NCI-H2029 (cell line): ENCODE measurements at places on chromosomes 7 and 10.
A peak's percentile ranks its signal among the peaks of the same experiment; 100 is the strongest.

GRCh38 chr10:106992055-106992454, 172.5 kb downstream of the SORCS1 start:
- DNase-seq = no peak

GRCh38 chr10:100872034-100872791, 40.5 kb upstream of the SLF2 start:
- DNase-seq = no peak

DNA sequence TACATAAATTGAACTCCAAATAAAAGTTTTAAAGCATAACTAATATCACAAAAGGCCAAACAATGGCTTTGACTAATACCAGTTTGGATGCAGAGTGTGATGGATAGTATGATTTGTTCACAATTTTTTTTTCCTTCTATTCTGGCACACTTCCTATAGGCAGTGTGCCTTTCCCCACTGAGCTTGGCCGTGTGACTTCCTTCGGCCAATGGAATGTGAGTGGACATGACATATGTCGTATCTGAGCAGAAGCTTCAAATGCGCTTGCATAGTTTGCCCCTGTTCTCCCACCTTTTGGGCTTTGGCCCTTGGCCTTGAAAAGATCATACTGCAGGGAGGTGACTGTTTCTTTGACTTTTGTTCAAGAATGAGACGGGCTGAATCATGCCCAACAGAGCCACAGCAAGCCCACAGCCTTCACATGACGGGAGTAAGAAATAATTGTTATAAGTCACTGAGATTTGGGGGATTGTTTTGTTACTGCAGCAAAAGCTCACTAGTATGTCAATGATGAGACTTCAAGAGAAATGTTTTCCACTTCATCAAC, 279.9 kb upstream of the NEBL start:
- no peak for DNase-seq

GRCh38 chr7:134287916-134288659, 28.6 kb downstream of the SLC35B4 start:
- DNase-seq = no peak

- no peak for DNase-seq
Measured at GRCh38 chr7:49840751-49841405, 67.4 kb downstream of the VWC2 start.

DNA sequence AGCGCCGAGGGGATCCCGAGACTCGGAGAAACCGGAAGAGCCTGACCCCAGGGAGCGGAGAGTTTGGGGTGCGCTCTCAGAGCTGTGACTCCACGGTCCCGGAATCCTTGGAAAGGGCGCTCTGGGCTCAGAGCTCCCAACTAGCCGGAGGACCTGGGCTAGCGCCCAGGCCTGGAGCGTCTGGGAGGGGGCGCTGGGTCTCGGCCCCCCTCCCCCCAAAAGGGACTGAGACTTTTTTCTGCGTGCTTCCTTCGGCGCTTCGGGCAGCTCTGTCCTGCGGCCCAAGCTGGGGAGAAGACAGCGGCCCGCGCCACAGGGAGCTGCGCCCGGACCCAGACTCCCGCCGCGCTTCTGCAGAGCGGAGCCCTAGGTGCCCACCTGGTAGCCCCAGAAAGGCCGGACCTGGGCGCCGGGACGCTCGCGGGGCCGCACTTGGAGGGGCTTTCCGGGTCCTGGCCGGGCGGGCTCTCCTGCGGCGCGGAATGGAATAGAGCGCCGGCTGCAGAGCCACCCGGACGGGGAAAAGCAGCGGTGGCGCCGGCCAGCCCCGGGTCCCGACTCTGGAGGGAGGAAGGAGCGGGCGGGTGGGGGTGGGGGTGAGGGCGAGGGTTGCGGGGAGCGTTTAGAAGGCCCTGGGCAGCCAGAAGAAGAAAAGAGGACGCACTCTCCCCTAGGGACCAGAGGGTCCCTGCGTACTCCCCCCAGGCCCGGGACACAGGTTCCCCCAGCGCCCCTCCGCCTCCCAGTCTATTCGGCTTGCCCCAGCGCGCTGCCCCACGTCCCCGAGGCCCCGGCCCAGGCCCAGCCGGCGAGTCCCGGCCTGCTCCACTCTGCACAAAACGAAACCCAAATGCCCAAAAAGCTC, 4.7 kb downstream of the ZNF503 start:
- DNase-seq = no peak

DNA sequence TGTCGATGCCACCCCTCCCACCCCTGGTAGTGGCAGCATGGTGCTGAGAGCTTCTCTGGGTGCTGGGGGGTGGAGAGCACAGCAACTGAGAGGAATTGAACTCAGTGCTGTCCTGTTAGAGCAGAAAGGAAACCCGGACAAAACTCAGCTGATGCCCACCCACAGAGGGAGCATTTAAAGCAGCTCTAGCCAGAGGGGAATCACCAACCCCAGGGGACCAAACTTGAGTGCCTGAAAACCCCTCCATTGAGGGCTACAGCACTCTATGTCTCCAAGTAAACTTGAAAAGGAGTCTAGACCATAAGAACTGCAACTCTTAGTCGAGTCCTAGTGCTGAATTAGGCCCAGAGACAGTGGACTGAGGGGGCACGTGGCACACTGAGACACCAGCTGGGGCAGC, 16.8 kb upstream of the FOXI2 start:
- DNase-seq = no peak

- DNase-seq = peak; percentile 16
Measured at GRCh38 chr7:143003393-143004051, 23.4 kb downstream of the OR9A2 start.

GRCh38 chr10:119250641-119251314, 43.4 kb downstream of the GRK5 start:
- DNase-seq = no peak

DNA sequence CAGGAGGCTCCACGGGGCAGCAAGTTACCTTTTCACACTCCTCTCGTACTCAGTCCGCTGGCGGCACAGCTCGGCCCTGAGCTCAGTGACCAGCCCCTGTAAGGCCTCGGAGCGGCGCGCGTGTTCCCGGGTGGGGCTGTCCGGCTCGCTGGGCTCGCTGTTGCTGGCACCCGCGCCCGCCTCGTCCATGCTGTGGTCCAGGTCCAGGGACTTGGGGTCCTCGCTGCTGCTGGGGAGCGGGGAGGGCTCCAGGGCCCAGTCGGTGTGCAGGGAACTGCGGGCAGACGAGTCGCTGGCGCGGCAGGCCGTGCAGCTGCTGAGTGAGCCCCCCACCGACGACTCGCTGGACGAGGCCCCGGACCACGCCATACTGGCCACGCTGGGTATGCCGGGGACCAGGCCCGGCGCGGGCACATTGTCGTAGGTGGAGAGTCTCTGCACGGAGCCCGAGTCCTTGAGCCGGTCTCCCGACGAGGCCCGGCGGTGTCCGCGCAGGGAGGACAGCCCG, 143.8 kb downstream of the MAPK8 start:
- DNase-seq = no peak

DNA sequence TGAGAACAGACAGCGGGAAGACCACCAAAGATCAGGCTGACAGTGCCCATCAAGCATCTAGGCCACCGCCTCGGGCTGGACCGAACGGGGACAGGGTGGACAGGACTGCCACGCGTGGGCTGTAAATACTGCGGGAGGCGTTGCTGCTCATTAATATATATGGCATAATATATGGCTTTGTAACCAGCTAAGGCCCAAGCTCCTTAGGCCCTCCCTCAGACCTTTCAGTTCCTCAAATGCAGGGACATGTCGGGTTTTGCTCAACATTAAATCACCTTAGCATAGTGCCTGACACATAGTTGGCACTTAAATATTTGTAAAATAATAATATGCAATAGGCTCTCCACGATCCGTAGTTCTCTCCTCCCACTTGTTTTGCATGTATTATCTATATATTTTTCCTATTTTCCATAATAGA, 402 bp upstream of the TMEM168 start:
- DNase-seq = no peak

DNA sequence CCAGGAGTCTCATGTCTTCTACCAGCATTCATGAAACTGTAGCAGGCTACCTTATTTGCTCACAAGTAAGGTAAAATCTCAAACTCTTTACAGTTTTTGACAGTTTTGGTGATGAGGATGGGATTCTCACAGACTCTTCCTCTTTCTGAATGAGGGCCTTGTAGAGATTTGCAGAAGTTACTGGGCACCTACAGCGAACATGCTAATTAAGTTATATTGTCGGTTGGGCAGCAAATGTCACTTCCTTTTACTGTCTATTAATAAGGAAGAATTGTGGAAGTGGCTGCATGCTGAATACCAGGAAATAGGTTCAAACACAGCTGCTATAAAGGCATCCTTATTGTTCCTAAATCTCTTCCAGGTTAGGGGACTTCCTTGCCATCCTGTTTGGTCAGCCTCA, 189.6 kb downstream of the DNAJC1 start:
- no peak for DNase-seq

DNA sequence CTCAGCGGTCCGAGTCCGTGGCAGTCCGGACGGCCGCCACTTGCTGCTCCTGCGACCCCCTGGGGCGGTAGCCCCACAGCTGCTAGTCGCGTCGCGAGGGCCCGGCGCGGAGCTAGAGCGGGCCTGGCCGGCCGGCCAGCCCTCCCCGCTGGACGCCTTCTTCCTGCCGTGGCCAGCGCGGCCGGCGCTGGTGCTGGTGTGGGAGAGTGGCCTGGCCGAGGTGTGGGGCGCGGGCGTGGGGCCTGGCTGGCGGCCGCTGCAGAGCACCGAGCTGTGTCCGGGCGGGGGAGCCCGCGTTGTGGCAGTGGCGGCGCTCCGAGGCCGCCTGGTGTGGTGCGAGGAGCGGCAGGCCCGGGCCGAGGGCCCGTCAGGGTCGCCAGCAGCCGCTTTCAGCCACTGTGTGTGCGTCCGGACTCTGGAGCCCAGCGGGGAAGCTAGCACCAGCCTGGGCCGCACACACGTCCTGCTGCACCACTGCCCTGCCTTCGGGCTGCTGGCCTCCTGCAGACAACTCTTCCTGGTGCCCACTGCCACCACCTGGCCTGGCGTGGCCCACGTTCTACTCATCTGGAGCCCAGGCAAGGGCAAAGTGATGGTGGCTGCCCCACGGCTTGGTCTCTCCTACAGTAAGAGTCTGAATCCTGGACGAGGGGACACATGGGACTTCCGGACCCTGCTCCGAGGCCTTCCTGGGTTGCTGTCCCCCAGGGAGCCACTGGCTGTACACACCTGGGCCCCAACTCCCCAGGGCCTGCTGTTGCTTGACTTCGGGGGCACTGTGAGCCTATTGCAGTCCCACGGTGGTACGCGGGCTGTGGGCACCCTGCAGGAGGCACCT, 631 bp downstream of the HPS6 start:
- DNase-seq = no peak

DNA sequence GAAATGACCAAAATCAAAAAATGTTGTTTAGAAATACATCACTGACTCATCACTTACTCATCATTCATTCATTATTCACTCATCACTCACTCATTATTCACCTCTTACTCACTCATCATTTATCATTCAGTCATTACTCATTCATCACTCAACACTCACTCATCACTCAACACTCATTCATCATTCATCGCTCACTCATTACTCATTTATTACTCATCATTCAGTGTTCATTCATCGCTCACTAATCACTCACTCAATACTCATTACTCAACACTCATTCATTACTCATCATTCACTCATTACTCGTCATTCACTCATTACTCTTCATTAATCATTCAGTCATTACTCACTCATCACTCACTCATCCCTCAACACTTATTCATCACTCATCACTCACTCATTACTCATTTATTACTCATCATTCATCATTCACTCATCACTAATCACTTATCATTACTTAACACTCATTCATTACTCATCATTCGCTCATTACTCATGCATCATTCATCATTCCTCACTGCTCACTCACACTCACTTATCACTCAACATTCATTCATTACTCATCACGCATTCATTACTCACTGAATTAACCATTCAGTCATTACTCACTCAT, 238.5 kb downstream of the ADARB2 start:
- DNase-seq = no peak

DNA sequence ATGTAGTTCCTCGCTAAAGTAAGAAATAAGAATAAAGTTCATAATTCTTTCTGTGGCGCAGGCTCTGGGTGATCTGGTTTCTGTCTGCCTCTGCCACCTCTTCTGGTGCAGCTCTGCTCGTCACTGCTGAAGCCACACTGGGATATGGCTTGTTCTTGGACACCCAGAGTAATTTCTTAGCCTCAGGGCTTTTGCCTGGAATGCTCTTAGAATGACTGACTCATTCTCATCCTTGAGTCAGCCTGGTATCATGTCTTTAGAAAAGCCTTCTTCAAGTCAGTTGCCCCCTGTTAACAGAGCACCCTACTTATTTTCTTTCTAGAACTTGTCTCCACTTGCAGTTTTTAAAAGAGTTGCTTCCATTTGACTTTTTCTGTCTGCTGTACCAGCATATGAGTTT, 2.0 kb downstream of the ZSCAN25 start:
- no peak for DNase-seq

DNA sequence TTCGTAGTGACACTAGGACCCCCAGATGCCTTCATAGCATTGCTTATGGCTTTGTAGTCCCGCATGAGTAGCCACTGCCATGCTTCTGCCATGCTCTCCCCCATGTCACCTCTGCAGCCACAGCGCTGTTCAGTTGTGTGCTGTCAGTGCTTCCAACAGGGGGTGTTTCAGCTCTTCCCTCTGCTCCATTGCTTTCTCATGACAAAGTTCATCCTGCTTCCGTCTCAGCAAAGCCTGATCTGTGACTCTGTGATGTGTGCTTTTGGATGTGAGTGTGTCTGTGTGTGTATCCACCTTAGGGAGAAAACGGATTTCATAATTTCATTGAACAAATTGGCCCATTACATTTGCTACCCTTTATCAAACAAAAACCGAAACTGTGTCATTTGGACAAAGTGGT, 134.9 kb upstream of the SAMD8 start:
- no peak for DNase-seq

DNA sequence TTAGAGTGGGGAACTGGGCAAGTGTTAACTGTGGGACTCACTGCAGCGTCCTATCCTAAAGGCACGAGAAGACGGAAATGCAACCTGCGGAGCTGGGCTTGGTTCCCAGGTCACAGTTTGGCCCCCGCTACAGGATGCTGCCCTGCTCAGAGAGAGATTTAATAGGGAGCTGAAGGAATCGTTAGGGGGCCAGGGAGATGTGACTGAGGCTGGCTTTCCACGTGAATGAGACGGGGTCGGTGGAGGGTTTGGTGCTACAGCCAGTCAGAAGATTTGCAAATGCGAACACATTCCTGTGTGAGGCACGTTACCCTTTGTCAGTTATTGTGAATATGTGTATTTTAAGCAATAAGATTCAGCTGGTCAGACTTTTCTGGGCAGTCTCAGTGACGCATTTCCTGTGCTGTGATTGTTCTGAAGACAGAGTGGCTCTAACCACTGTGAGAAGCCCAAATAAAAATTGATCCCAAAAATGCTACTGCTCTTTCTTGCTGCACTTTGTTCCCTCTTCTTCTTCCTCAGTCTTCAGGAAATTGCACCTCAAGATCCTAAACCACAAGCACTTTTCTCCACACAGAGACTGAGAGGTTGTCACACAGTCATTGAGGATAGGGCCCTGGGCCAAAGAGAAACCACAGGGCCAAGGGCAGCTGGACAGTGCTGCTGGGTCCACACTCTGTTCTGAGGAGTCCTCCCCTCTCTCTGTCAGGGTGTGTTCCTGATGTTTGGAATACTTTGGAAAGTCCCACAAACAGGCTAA, 21.2 kb downstream of the CYP17A1 start:
- DNase-seq = no peak
